ENCODE measurements at places on chromosomes 7 and 10.

DNA sequence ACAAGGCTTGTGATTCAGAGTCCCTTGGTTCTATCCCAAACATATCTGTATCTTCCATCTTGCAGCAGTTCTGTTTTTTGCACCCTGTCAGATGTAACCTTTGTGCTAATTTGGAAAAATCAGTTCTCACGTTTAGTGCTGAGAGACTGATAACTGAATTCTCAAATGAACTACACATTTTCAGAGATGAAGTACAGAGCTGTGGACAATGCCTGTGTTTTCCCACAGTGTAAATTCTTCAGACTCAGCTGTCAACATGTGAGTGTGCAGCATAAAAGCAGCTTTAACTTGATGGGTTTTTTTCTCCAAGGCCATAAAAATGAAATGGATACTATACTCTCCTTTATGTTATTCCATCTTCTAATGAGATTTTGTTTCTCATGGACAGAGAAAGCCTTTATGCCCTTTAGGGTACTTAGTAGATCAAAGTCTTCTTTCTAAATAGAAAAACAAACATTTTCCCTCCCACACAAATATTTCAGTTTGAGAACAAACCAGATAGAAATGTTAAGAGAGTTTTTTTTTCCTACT is 150.9 kb downstream of the SEMA3A start:
- DNase-seq: no peak

GRCh38 chr10:34504534-34504933 is 310.6 kb downstream of the PARD3 start:
- DNase-seq: no peak

DNA sequence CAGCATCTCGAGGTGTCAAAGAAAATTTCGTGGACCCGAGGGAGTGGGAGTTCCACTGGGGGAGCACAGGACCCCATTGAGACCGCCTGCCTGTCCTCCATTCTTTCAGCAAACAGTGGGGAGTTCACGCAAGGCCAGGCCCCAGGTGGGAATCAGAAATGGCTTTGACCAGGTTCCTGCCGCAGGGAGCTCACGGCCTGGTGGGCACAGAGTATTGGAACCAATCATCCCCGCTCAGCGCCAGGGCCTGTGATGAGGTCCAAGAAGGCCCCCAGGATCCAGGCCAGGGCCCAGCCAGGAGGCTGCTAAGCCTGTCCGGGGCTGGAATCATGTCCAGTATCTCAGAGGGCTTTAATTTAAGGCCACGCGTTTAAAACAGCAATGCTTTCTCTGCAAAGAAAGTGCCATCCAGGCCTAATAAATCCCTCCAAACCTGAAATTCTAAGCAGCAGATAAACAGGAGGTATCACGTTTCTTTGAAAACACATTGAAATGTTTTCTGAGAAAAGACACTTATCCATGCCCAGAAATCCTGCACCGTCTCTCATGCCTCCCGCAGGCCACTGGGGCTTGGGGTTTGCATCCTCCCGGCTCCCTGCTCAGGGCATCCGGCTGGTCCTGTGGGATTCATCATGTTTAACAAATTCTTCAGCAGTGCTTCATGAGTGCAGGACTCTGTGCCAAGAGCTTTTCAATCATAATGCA is 125.7 kb downstream of the OAT start:
- no peak for DNase-seq

GRCh38 chr10:97584060-97584797 is at the start of gene HOGA1:
TSS of gene HOGA1 (plus strand) at chr10:97584389. CDS start at chr10:97584704, 315 bp downstream.
- DNase-seq: peak; percentile 65

GRCh38 chr7:151660141-151660540 is 140.4 kb upstream of the RHEB start:
- no peak for DNase-seq

DNA sequence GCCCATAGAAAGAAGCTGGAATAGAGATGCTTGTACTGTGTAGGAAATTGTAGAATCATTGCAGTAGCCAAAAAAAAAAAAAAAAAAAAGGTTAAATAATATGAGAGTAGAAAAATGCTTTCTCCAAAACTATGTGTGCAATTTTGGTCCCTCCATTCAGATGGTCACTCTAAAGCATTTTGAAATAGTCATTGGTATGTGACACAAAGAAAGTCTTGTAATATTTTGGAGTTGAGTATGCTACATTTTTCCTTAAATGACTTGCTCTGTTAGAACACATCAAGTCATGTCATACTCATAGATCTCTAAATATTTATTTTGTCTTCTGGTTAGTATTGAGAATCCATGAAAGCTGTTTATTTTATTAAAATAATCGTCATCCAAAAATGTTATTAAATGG is 424.4 kb downstream of the PLXDC2 start:
- no peak for DNase-seq

DNA sequence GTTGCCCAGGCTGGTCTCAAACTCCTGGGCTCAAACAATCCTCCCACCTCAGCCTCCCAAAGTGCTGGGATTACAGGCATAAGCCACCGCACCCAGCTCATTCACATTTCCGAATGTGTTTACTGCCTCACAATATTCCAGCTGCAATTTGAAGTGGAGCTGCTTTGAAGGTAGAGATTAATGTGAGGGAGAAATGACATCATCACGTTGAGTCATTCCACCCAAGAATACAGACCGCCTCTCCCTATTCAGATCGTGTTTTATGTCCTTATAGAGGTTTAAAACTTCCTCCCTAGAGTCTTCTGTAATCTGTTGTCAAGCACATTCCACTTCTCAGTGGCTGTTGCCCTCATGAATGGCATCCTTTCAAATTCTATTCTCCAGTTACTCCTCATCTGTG is 100.4 kb upstream of the PDGFA start:
- DNase-seq: no peak

DNA sequence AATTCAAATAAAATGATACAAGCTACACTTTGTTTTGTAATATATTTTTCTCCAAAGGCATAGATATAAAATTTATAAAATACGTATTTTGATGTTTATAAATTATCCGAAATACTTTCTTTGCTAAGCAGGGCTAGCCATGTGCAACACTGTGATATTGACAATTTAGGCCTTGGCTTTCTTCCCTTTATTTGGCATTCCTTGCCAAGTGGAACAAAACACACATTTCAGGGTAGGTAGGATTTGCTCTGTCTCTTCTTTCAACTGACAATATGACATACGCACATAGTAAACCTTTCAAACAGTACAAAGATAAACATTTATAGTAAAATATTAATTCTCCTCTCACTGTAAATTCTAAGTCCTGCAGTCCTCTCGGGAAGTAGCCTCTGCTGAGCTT is 103.3 kb upstream of the POT1 start:
- no peak for DNase-seq

DNA sequence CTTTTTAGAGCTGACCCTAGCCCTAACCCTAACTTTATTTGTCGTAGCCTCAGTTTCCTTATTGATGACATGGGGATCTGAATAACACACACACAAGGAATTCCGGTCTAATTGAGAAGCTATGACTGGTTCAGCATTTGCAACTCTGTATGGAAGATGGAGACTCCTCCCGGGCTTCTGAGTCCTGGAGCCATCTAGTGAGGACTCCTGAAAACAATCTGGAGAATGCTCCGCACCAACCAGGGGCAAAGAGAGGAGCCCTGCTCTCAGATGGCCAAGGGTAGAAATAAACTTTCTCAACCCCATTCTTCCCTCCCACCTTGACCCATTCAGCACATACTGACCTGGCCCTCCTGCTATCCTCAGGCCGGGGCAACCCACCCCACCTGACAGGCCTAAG is 26.4 kb downstream of the MBL2 start:
- no peak for DNase-seq

GRCh38 chr7:107471292-107472070 is 1.6 kb downstream of the GPR22 start:
- DNase-seq: no peak

DNA sequence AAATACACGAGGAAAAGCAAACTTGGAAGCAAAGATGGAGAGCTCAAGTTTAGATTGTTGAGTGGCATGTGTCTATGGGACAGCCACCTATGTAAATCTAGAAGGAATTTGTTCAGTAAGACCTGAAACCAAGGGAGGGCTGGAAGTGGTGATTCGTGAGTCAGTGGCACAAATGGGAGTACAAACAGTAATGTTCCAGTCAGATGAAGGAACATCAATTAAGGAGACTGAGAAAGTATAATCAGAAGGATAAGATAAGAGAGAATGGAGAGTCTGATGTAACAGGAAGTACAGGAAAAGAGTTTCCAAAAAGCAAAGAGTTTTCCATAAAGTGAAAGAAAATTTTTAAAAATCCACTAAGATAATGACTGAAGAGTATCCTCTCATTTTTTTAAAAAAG is 544.2 kb downstream of the KIF20B start:
- no peak for DNase-seq

DNA sequence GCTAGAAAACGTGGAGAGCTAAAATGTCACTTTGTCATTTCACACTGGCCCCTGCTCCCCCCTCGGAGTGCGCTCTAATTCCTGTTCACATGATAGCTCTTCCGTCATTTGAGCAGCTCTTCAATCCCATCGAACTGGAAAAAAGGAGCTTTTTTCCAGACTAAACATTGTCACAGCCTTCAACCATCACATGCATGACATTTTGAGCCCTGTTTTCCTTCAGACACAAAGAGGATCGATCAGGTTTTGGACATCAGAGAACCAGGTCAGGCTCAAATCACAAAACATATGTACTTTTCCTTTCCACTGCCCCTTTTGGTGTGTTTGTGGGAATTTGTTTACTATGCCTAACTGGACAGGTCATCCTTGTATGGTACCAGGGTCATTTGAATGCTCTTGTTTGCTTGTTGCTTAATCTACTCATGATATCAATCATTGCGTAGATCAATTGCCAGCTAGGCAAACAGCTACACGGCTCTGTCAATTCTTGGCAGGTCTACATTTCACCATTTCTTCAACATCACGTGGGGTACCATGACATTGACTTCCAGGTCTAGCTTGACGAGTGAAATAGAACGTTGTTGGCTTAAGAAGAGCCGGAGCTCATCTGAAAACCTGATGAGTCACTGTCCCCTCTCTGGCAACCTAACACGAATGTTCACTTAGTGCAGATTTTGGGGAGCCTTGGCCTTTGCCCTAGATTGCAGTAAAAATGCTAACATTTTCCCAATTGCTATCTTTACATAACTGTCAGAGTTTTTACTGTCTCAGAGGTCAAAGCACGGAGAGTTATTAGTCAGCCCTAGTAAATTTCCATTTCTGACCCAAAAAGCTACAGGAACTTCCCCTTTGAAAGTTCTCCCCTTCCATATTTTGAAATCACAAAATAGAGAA is 87.3 kb downstream of the LYZL2 start:
- DNase-seq: no peak

- no peak for DNase-seq
Measured at GRCh38 chr7:134343136-134343535, 26.4 kb upstream of the SLC35B4 start.

- peak; percentile 97 for DNase-seq
Measured at GRCh38 chr10:5944389-5945189, 32.8 kb downstream of the IL15RA start.

GRCh38 chr10:7251696-7252465 is 159.0 kb downstream of the SFMBT2 start:
- DNase-seq: no peak

- no peak for DNase-seq
Measured at GRCh38 chr10:37675449-37675848, 182.0 kb downstream of the ZNF248 start.

DNA sequence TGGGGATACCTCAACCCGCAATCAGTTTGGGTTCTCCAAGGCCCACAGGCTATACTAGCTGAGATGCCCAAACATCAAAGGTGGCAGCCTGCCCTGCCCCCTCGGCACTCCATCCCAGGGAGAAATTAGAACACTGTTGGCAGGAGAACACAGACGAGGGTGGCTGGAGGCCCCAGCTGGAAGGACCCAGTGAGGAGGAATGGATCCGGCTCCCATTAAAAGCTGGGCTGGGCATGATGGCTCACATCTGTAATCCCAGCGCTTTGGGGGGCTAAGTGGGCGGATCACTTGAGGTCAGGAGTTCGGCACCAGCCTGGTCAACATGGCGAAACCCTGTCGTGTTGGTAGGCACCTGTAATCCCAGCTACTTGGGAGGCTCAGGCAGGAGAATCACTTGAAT is 199.9 kb upstream of the GNAI1 start:
- no peak for DNase-seq

DNA sequence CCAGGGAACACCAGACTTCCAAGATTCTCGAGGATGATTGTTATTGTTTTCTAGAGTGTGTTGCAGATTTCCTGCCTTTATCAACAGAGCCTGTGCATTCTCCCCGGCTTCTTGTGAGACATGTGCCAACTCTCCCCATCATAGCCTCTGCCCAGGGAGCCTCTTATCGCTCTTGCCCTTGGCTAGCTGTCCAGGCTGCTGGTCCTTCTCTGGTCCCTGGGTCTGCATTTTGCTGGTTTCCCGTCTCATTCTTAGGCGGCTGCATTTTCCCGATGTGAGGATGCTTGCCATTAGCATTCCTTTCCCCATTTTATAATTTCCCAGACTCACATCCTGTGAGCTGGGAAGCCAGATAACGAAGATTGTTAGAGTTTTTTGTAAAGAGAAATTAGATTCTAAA is 15.2 kb downstream of the SLC13A4 start:
- DNase-seq: no peak

DNA sequence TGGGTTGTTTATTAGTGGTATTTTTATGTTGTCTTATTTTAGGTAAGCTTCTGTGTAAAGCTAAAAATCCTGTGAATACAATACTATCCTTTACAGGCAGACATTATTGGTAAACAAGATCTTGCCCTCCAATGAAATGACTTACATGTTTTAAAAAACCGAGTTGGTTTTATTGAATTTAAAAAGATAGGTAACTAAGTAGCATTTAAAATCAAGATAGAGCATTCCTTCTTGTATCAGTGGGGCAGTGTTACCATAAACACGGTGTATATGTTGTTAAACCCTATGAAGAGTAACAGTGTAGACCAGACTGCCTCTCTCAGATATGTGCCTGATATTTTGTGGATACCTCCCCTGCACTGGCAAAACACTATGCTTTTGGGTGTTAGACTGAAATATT is 81.0 kb downstream of the SNX10 start:
- DNase-seq: no peak

GRCh38 chr10:43890124-43890523 is 241.4 kb upstream of the ZNF32 start:
- DNase-seq: no peak

DNA sequence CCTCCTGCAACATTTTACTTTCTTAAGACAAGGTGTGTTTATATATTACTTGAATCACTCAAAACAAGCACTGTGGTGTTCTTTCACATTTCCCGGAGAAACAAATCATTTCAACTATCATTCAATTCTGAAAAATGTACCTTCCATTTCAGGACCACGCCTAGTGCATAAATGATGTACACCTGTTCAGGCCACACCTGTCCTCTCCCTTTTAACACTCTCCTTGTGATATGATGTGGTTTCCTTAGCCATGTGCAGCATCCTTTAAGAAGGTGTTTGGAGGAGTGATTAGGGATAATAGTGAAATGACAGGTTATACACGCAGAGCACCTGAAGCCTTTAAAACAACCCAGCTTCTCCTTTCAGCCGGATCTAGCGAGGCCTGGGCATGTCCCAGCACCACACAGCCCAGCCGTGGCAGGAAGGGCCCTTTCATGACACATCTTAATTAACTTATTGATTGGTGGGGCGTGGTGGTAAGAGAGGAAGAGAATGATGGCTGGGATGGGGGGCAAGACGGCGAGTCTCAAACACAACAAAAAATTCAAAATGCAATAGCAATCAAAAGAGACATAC is 26.9 kb downstream of the ABLIM1 start:
- DNase-seq: no peak

Measured in fibroblast of the conjunctiva (primary cell).